ENCODE measurements at places on chromosomes 16 and 17. TPM values are rescaled to one million over a fixed set of nuclear protein-coding genes. Genes with fewer than 3 reads are reported as not detected.

Gene ASPA
- 3.7 TPM for total RNA-seq

Gene PEMT
- 17.9 TPM for total RNA-seq

Gene FBF1
- total RNA-seq = 4.2 TPM

Gene ZFP1
- total RNA-seq = 6.7 TPM

Gene CA4
- total RNA-seq = 17.0 TPM

Gene ZNF200
- 5.7 TPM for total RNA-seq

Gene ZNF287
- 6.3 TPM for total RNA-seq

Measured in left ventricle myocardium superior (tissue), 1 donor.